ENCODE measurements at places on chromosomes 5 and 9.

DNA sequence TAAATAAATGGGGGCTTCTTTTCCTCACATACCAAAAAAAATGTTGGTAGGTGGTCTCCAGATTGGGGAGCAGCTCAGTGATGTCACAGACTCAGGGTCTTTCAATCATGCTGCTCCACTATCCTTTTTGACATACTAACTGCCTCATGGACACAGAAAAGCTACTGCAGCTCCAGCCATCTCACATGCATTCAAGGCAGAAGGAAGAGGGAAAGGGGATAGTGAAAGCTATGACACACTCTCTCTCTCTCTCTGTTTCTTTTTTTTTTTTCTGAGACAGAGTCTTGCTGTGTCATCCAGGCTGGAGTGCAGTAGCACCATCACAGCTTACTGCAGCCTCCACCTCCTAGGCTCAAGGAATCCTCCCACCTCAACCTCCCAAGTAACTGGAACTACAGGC, 7.9 kb upstream of the ADGRD2 start:
- no peak for DNase-seq

DNA sequence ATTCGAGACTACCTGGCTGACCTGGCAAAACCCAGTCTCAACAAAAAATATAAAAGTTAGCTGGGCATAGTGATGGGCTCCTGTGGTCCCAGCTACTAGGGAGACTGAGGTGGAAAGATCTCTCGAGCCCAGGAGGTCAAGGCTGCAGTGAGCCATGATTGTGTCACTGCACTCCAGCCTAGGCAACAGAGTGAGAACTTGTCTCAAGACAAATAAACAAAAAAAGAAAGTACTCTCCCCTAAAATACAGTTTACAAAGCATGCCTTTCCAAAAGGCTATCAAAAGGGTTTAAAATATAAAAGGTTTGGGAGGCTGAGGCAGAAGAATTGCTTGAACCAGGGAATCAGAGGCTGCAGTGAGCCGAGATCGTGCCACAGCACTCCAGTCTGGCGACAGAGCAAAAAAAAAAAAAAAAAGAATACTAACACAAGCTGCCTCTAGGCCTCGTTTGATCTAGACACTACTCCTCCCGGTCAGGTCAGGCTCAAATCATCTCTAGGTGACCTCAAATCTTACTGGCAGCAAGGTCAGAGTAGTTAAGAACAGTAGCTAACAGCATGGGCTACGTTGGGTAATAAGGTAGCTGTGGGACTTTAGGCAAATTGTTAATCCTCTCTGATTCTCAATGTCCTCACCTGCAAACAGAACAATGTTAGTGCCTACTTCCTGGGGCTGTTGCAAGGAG, 9.3 kb downstream of the NAIF1 start:
- no peak for DNase-seq

- peak; percentile 65 for DNase-seq
Observed at GRCh38 chr5:124034963-124035362, 523.0 kb downstream of the CSNK1G3 start.

DNA sequence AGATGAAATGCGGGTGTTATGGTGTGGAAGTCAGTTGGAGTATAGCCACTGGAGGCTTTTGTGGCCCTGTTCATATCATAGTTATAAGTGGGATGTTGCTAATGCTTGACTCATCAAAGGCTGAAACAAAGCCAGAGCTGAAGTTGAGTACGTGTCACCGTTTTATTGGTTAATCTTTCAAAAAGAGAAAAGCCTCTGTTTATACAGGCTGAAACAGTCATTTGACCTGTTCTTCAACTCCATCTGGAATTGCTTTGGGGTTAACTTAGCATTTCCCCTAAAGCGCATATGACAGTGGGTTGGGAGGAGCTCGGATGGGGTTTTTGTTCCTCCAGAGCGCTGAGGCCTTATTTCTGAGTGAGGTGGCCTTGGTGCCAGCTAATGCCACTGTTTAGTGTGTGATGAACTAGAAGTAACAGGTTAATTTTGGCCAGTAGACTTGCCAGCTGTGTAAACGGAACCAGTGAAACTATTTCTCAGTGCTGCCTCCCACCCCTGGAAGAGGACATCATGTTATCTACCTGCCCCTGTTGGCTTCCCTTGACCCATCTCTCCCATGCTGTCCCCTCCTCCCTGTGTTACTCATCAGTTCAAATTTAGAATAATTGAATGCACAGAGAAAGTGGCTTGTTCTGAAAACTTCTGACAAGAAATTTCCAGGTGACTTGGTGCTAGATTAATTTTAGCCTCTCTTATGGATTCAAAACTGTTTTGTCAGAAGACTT, 34.2 kb downstream of the MTAP start:
- DNase-seq, result no peak

Data from GM06990 (cell line).